ENCODE measurements at places on chromosomes 12 and 14. TPM values are rescaled to one million over a fixed set of nuclear protein-coding genes. Genes with fewer than 3 reads are reported as not detected.

B4GALNT1 gene
- 0.07 TPM for total RNA-seq

RNF212B gene
- not detected for total RNA-seq

RPL10L gene
- not detected for total RNA-seq

GUCY2C gene
- total RNA-seq, result not detected

OTX2 gene
- total RNA-seq, result 0.68 TPM

TAS2R30 gene
- total RNA-seq, result 0.68 TPM

Measured in nasal cavity respiratory epithelium epithelial cell of viscerocranial mucosa (primary cell).